ENCODE measurements at places on chromosomes 2 and 18.
A peak's percentile ranks its signal among the peaks of the same experiment; 100 is the strongest.

DNA sequence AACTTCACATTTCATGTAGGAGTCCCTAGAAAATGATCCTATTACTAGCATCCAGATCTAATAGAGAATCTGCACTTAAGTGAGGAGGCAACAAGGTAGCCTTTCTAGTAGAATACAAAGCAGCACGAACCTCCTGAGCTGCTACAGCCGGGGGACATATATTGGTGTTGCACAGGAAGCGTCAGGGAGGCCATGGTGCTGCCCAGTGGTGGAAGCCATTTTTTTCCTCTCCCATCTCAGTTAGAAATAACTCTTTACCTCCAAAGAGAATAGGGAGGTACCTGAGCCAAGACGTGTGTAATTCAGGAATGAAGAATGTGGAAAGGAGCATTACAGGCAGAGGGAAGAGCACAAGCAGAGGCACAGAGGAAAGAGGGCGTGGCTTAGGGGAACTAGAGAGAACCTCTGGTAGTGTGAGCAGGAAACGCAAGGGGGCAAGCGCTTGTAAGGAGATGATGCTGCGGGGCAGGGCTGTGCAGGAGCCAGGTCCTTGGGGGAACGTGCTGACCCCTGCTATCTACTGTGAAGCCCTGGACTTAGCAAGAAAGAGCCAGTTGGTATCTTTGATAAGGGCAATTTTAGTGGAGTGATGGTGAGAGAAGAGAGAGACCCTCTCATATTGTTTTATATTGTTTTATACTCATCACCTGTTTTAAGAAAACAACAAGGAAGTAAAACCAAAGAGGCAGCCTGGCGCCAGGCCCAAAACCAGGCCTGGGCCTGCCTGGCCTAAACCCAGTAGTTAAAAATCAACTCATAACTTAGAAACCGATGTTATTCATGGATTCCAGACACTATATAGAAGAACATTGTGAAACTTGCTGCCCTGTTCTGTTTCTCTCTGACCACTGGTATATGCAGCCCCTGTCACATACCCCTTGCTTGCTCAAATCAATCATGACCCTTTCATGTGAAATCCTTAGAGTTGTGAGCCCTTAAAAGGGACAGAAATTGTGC lies 50.0 kb upstream of the TTC39C start:
- DNase-seq: no peak

- DNase-seq: no peak
These were observed 167.7 kb upstream of the SERPINE2 start for GRCh38 chr2:224206816-224207215.

- no peak for DNase-seq
These were observed 1474.0 kb upstream of the ACVR2A start for GRCh38 chr2:146370826-146371225.

- no peak for DNase-seq
These were observed 219.9 kb downstream of the PIK3C3 start for GRCh38 chr18:42174909-42175308.

DNA sequence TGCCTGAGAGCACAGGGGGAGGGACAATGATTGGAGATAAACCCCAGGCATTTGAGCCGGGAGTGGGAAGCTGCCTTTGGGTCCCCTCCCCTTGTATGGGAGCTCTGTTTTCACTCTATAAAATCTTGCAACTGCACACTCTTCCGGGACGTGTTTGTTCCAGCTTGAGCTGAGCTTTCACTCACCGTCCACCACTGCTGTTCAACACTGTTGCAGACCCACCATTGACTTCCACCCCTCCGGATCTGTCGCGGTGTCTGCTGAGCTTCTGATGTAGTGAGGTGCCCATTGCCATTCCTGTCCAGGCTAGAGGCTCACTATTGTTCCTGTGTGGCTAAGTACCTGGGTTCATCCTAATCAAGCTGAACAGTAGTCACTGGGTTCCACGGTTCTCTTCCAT lies 231.6 kb upstream of the CWC22 start:
- no peak for DNase-seq

DNA sequence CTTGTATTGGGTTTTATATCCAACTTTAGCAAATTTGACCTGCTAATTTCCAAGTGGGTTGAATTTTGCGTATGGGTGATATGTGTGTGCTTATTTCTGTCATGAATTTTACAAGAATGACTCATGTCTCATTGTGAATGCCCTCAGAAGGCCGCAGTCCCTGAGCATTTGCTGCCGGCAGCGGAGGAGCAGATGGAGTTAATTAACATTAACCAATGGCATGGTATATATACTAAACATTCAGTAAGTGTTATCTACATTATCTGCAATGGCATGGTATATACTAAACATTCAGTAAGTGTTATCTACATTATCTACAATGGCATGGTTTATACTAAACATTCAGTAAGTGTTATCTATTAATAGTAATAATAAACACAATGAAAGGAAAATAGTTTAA lies 90.1 kb downstream of the DOK6 start:
- DNase-seq: peak; percentile 62

DNA sequence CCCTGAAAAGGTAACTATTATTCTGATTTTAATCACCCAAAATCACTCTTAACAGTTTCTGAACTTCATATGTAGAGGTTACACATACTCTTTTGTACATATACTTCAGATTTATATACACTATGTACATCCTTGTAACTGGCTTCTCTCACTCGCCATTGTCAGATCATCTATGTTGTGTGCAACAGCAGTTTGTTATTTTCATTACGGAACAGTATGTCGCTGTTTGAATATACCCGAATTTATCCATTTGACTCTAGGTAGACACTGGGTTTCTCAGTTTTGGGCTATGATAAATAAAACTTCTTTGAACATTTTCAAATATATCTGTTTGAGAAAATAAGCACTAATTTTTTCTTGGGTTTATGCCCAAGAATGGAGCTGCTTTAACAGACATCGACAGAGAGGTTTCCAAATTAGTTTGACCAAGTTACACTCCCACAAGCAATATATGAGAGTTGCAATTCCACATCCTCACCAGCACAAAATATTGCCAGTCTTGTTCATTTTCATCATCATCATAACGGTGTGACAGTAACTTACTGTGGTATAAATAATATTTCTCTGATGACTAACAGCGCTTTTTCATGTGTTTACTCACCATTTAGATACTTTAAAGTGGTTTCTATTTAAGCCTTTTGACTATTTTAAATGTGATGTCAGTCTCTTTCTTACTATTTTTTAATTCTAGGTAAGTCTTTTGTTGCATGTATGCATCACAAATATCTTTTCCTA lies 80.9 kb downstream of the SMC6 start:
- DNase-seq: peak; percentile 24

- no peak for DNase-seq
These were observed 105.3 kb upstream of the SIX3 start for GRCh38 chr2:44836174-44836573.

DNA sequence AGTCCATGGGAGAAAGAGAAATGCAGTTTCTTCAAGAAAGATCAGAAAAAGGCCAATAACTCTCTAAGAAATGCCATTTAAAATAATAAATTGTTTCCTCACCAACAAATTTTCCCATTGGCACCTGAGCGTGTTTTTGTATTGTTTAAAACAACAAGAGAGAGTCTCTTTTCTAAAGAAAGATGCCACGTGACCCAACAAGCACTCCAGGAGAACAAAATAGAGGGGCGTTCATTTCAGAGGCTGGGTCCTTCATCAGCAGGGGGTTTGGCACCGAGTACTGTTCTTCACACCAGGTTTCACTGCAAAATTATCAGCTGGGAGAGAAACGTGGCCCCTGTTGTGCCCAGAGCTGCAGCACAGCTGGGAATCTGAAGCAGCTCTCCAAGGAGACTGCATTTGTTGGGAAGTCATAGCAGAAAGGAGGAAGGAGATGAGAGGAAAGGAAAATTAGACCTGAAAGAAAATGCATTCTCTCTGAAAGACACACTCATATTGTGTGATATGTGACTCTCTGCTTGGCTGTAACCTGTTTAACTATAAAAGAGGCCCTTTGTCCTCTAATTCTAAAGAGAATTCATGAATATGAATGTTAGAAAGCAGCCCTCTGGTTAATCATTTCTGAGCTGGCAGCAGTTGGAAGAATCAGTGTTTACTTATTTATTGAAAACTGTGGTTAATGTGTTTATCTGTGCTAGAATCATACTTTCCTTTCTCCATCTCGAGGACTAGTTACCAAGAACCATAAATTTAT lies 205.3 kb upstream of the CDH20 start:
- DNase-seq: no peak

GRCh38 chr2:88638123-88638650 lies 10.9 kb upstream of the EIF2AK3 start:
- DNase-seq: no peak

DNA sequence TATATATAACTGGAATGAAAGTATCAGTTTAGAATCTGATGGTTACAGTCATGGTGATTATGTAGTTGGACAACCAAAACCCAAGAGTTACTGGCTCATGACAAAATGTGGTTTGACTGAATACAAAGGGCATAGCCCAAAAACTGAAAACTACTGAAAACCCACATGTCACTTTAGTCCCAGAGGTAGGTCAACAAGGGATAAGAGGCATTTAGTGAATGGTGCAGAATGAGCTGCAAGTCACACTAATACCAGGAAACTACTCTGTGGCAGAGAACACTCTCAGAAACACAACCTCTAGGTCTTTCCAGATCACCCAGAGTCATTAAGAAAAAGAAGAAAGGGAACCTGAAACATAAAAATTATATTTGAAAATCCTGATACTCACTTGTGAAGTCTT lies 154.5 kb downstream of the AGPS start:
- no peak for DNase-seq

- no peak for DNase-seq
These were observed 32.4 kb downstream of the RTN4 start for GRCh38 chr2:55017880-55018279.

DNA sequence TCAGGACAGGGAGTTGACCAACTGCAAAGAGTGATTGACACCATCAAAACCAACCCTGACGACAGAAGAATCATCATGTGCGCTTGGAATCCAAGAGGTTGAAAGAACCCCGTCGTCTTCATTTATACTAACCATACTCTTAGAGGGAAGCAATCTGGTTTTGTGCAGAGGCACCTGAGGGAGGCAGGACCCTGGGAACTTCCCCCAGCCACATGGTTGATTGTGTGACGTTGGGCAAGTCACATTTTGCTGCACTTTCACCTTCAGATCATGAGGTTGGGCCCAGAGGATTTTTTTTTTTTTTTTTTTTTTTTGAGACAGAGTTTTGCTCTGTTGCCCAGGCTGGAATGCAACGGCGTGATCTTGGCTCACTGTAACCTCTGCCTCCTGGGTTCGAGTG lies 11.6 kb downstream of the TYMS start:
- DNase-seq: no peak

DNA sequence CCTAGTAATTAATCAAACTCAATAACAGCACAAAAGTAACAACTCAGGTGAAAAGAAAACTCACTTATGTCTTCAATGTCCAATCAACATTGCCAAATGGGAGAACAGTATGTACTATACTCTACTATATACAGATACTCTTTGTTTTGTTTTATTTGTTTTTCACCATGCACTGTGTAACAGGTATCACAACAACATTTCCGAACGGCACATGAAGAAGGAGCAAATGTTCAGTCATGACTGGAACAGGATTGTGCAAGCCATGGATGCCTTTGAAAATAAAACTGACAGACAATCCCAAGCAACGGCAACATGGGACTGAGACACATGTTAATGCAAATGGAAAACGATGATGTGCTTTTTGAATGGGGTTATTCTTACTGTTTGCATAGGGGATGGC lies 334.9 kb upstream of the THUMPD2 start:
- no peak for DNase-seq

DNA sequence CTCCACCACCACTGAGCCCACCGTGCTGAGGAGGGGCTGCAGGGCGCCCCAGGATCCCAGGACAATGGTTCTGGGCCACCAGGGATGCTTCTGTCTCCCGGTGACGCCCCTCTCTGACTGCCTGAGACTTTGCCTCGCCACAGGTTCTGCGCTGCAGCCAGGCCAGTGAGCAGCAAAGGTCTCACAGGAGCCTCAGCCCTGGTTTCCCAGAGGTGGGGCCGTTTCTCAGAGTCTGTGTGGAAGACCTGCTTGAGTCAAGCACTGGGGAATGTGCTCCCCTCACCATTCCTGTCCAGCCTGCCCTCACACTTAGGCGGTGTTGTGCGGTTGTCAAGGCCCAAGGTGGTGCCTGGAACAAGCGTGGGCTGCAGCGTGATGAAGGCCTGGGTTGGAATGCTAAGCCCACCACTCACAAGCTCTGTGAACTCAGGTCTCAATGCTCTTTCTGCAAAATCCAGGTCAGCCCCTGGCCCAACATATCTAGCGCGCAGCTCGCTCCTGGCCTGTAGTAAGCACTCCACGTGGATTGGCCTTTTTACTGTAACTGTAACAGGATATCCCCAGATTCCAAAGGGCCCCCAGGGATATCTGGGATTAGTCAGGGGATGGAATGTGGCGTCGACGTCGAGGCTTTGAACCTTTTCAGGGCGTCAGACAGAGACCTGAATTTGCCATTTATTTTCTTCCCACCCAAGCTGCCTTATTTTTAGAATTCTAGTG lies 47.6 kb downstream of the PLB1 start:
- no peak for DNase-seq

DNA sequence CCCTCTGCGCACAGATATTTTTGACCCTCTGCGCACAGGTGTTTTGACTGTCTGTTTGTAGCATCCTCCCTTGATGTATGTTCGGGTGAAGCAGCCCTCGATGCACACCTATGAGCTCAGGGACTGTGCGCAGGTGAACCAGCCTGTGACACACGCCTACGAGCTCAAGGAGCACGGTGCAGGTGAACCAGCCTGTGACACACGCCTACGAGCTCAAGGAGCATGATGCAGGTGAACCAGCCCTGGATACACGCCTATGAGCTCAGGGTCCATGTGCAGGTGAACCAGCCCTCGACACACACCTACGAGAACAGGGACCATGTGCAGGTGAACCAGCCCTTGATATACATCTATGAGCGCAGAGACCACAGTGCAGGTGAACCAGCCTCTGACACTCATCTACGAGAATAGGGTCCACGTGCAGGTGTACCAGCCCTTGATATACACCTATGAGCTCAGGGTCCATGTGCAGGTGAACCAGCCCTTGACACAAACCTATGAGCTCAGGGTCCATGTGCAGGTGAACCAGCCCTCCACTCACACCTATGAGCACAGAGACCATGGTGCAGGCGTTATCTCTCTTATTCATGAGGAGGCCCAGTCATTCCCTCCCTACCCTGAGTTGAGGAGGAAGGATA lies 33.9 kb downstream of the SH3BP4 start:
- no peak for DNase-seq

DNA sequence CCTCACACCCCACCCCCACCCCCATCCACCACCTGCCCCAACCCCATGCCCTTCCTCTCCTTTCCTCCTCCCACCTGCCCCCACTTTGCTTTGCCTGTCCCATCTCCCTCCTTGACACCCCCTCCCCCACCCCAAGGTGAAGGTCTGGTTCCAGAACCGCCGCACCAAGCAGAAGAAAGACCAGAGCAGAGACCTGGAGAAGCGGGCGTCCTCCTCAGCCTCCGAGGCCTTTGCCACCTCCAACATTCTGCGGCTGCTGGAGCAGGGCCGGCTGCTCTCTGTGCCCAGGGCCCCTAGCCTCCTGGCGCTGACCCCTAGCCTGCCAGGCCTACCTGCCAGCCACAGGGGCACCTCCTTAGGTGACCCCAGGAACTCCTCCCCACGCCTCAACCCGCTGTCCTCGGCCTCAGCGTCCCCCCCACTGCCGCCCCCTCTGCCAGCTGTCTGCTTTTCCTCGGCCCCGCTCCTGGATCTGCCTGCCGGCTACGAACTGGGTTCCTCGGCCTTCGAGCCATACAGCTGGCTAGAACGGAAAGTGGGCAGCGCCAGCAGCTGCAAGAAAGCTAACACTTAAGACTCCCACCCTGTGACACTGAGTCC lies 3.0 kb upstream of the ATP6V1B1 start:
- no peak for DNase-seq

Measured in amniotic stem cell (primary cell).